ENCODE measurements at places on chromosomes 3 and 15.

DNA sequence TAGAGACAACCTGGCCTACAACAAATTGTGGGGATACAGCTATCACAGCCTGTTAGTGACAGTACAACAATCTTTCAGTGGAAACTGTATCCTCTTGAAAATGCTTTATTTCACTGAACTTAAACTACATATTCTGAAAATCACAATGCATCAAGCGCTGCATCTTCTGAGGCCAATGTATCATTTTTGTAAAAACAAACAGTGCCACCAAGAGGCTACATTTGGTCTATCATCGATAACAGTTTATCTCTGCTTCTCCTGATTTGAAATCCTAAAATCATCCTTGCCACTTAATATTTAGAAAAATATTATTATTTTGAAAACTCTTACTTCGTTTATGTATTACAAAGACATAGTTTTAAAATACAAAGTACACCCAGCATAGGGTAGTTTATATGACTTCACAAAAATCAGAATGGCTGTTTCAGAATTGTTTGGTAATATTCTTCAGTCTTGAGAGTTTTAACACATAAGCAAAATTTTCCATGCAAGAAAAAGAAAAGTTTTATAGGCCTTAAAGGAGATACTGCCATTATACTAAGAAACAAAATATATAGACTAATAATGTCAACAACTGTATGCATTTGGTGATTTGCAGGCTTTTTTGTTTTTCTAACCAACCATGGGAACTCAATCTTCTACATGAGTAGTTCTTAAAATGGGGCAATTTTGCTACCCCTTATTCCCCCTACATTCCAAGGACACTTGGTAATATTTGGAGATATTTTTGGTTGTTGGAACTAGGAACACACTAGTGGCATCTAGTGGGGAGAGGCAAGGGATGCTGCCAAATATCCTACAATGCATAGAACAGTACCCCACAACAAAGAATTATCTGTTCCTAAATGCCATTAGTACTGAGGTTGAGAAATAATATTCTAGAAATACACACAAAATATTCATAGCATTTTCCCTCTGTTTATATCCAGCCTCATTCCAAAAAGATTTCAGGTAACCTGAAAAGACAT, 42.3 kb downstream of the WDR72 start:
- DNase-seq, result no peak

GRCh38 chr3:10836676-10837075, 20.6 kb downstream of the SLC6A11 start:
- DNase-seq, result no peak

- DNase-seq, result no peak
Measured at GRCh38 chr3:169624533-169624972, 39.0 kb downstream of the MECOM start.

GRCh38 chr15:31522028-31522427, 195.4 kb downstream of the KLF13 start:
- DNase-seq, result no peak

- peak; percentile 31 for DNase-seq
Measured at GRCh38 chr3:77460326-77460725, 420.4 kb downstream of the ROBO2 start.

GRCh38 chr3:139480585-139480984, 4.3 kb upstream of the RBP2 start:
- DNase-seq, result no peak

DNA sequence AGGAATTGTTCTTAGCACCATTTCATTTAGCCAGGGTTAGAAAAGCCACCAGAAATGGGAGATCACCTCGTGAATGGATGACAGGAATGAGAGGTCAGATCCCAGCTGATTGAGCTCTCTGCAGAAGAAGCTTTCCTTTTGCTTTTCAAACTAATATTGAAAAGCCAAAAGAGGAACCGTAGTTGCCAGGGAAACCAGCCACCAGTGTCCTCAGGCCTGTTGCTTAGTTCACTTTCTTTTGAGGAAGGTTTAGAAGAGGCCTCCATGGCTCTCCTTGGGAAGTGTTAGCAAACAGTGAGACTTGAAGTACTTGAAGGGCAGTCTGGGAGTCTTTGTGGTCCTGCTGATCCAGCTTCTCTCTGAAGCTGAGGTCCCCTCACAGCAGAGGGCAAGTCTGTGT, 7.4 kb upstream of the CCK start:
- DNase-seq, result no peak

DNA sequence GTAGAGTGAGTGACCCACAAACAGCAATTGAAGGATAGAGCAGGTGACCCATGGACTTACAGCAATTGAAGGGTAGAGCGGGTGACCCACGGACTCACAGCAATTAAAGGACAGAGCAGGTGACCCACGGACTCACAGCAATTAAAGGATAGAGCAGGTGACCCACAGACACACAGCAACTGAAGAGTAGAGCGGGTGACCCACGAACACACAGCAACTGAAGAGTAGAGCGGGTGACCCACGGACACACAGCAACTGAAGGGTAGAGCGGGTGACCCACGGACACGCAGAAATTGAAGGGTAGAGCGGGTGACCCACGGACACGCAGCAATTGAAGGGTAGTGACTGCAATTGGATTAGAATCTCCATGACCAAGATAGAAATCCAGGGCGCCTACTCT, 9.8 kb upstream of the TNK2 start:
- no peak for DNase-seq

DNA sequence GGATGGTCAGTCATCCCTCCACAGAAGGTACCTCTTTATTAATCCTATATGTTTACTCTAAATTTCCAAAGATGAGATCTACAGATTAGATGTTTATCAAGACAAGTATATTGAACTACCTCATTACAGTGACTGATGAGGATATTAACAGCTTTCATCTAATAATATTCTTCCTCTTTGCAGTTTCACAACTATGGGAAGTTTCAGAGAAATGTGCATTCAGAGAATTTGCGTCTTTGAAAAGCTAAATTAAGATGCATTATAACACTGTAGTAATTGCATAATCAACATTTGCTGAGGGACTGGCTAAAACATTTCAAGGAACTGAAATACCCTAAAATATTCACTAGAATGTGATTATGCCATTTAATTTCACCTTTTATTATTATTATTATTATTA, 46.7 kb downstream of the MCF2L2 start:
- no peak for DNase-seq

DNA sequence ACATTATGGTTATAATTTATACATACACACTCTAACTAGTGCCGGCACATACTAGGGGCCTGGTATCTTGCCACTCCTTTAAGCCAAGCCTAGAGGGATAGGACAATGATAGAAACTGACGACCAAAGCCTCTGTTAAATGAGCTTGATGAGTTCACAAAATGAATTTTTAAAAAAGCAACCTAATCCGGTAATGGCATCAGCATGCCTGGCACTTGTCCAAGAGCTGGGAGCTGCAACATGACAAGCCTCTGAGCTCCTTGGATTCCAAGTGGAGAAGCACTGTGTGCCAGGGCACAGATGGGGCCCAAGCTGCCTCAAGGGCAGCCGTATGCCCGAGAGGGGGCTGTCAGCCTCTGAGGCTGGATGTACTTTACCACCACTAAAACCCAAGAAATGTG, 9.7 kb downstream of the ETV5 start:
- DNase-seq, result peak; percentile 47

DNA sequence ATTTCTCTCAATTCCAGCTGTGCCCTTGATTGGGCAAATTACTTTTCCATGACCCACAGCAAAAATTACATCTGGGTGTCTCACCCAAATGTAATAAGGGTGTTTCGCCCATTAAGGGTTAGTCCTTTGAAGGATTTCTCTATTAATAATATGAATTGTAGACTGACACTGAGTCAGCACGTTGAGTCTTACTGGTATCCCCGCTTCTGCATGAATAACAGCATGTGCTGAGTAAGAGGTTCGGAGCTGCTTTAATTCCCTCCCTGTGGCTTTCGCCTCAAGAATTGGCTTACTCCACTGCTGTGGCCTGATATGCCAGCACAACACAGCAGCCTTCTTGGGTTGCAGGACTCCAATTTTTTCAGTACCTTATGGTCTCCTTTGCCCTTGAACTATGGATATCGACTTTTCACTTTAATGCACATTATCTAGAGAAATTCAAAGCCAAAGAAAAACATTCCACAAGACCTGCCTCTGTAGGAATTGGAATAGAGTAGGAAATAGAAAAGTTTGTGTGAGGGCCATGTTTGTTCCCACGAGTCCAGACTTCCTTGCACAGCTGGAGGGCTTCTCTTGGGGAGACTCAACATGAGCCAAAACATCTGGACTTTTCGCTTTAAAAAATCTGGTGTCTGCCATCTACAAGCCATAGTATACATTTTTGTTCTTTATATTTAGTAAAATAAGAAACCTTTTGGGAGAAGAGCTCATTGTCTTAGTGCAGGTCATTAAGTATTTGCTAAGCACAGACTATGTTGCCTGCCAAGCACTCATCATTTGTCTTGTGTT, 20.7 kb upstream of the ERC2 start:
- DNase-seq, result no peak

- no peak for DNase-seq
Measured at GRCh38 chr3:14913071-14913925, 34.1 kb upstream of the NR2C2 start.

All from non-pigmented ciliary epithelial cell (primary cell).